ENCODE measurements at places on chromosomes 3 and 15. TPM values are rescaled to one million over a fixed set of nuclear protein-coding genes. Genes with fewer than 3 reads are reported as not detected.

DNA sequence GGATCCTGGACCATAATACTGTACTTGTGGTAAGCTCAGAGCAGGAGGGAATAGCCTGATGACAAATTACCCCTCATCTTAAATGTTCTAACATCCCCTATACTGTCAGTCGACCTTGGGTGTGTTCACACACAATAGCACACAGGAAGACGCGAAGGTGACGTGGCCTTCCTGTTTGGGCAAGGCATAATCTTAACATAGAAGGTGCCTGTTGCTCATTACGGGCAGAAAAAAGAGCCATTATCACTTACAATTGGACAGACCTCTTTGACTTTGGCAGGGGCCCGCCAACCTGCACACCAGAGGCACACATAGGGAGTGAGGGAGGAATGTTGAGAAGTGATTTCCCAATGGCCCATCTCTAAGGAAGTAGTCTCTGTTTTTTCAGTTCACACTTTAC is 144.2 kb downstream of the ANO10 start:
- DNase-seq: no peak

DNA sequence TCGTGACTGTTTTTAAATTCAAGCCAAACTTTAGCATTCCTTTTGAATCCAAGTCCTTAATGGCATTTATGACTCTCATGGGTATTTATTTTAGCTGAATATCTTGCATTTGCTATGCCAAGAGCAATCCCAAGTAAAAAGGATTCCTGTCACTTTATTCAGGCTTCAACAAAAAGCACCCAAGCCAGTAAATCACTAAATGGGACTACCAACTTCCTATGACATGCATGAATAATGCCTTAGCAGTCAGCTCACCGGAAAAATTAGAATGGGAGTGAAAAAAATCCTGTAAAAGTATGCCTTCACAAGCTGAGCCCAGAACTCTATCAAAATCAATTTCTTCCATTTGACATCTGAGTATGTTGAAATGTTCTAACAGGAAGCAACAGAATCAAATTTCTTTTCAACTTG is 1297.9 kb downstream of the ROBO2 start:
- DNase-seq: no peak

Gene PLSCR5
- not detected for total RNA-seq

Gene STOML1
- total RNA-seq: 19.5 TPM
